Daoy (cell line): ENCODE measurements at places on chromosomes 5 and 9. TPM values are rescaled to one million over a fixed set of nuclear protein-coding genes. Genes with fewer than 3 reads are reported as not detected.

Gene GARIN3
- not detected in 2 replicates for total RNA-seq

Gene ELL2
- 20.2 and 29.9 TPM in 2 replicates for total RNA-seq

Gene DMRT2
- 14.4 and 15.4 TPM in 2 replicates for total RNA-seq

Gene PRLR
- total RNA-seq, result 0.29 and 1.2 TPM in 2 replicates

Gene NME5
- 0.29 TPM in 1 of 2 replicates, not detected in the other for total RNA-seq

Gene RNF183
- total RNA-seq, result not detected in 2 replicates

Gene GABRB2
- total RNA-seq, result 0.09 and 0.11 TPM in 2 replicates

Gene AK1
- 37.5 and 73.4 TPM in 2 replicates for total RNA-seq

DNA sequence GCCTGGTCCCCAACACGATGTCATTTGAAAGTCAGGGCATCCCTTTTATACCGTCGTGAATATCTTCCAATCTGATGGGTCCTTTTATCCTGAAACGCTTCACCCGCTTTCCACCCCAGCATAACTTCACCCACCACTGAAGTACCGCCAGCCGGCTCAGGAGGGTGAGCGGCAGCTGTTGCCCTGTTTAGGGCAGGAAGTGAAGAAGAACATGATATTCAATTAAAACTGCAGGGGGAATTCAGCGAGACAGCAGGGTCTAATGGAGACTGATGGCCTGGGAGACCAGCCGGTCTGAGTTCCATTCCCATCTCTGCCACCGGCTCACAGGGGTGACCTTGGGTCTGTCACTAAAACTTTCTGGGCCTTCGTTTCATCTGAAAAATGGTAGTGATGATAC is 68.2 kb upstream of the EGFLAM start:
- no peak for DNase-seq

DNA sequence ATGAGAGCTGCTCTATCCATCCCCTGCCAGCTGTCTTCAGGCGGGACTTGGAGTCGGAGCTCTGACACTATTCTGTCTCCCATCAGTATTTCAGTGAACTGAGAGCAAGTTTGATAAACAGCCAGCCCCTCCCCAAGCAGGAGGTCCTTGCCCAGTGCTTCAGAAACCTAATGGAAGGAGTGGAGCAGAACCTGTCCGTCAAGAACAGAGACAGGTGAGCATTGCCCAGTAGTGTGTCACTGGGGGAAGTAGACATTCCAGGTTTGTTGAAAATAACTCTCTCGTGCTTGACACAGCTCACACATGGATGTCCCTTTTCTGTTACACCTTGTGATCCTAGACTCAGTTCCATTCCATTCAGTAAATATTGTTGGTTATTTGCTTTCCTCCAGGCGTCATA is 13.2 kb upstream of the TLX3 start:
- DNase-seq, result no peak

GRCh38 chr9:129626625-129627284 is 792 bp downstream of the NTMT1 start:
- peak; percentile 57 for DNase-seq

GRCh38 chr5:136309932-136310598 is 55.3 kb downstream of the TRPC7 start:
- no peak for DNase-seq

DNA sequence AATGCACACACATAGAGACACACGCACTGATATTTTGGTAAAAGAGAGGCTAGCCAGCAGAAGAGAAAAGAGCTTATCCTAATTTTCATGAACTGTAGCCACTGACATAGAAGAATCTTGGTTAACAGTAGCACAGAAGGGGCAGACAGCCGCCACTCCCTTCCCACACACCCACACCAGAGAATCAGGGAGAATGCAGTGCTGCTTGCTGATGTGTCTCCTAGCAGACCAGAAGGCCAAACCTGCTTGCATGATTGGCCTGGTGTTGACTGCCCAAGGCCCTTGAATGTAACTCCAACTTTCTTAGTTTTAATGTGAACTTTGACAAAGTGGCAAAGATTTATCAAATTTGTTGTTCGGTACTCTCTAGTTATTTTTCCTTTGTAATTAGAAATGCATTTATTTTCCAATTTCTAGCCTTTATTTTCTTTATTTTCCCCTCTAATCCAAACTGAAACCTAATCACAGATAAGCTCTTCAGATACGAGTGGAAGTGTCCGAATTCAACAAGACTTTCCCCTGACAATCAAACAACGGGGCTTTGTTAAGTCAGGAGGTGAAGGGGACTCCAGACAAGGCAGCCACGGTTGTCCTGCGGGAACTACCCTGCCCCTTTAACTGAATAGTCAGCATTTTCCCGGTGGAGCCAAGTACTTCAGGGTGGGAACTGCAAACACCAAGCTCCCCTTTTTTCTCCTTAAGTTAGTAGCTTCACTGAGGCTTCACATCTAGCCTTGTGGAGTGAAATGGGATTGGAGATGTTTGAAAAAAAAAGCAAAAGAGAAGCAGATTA is 81.9 kb upstream of the CTSL start:
- DNase-seq, result no peak

DNA sequence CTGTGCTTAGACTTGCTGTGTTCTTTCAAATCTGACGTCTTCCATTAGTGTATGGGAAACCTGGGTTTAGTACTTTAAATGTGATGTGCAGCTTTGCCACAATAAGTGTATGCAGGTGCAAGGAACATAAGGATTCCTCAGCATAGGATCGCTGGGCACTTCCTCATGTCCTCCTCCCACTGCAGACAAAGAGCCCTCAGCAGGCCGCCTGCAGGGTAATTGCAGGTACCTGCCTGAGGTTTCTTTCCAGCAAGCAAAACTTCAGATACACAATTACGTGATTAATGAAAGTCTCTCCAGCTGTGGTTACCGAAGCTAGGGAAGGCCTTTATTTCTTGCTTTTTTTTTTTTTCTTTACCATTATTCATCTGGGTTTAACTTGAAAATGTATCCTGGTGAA is 233.1 kb downstream of the RFK start:
- DNase-seq, result no peak

GRCh38 chr5:14145435-14146334 is 2.5 kb downstream of the TRIO start:
- no peak for DNase-seq

GRCh38 chr9:81619353-81620001 is 69.9 kb downstream of the TLE1 start:
- peak; percentile 75 for DNase-seq

DNA sequence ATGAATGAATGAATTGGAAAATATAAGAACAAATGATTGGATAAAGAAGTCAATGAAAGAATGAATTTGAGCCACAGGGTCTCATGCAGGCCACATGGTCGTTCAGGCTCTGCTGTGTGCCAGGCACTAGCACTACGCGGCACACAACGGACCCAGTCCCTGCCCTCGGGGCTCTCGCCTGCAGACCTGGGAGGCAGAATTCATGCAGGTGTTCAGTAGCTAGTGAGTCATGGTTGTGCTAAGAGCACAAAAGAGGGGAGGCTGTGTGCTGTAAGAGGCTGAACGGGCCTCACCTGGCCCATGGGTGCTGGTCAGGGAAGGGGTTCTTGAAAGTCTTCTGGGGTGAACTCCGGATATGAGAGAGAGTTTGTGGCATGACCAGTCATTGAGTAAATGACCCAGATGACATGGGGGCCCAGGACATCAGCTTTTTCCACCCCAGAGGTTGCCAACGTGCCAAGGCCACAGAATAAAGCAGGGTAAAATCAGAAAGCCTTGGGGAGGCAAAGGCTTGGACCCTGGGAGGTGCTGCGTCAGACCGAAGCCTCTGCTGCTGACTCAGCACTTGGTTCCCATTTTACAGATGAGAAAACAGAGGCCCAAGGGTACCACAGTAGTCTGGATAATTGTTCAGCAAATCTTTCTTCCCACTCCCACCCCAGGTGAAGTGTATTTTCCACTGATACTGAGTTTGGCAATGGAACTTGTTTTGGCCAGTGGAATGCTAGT is 264.3 kb upstream of the MVB12B start:
- DNase-seq, result no peak

GRCh38 chr5:140318792-140319191 is 15.9 kb upstream of the PFDN1 start:
- no peak for DNase-seq

DNA sequence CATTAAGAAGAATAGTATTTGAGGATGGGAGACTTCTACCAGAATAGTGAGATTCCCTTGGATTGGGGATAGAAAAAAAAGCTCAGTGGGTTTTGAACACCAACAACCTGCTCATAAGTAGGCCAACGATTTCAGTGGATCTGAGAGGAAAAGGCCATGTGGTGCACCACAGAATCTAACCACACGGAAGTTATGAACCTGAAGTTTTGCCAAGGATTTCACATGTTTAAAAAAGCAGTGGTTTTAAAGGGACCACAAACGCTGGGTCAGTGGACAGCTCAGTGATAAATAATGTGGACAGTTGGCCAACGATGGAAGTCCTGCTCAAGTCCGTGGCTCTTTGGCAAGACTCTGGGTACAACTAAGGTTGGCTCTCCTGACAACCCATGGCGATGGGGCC is 107.2 kb upstream of the TXNDC8 start:
- DNase-seq, result peak; percentile 43

DNA sequence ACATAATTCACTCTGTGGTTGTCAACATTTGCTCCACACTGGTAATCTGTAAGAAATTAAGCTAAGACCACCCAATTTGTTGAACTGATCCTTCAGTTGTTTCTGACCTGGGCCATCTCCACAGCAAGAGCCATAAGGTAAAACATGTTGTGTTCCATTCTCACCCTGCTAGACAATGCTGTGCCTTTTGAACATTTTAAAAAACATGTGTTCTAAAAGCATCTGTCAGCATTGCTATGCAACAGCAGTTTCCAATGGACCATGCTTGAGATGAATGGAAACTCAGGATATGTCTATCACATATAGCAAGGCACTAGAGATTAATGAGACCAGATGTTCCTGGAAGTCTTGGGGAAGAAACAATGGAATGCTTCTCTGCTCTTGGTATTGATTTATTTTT is 455.1 kb upstream of the RGMB start:
- no peak for DNase-seq
